ENCODE measurements at places on chromosomes 11 and 22.
A peak's percentile ranks its signal among the peaks of the same experiment; 100 is the strongest.

DNA sequence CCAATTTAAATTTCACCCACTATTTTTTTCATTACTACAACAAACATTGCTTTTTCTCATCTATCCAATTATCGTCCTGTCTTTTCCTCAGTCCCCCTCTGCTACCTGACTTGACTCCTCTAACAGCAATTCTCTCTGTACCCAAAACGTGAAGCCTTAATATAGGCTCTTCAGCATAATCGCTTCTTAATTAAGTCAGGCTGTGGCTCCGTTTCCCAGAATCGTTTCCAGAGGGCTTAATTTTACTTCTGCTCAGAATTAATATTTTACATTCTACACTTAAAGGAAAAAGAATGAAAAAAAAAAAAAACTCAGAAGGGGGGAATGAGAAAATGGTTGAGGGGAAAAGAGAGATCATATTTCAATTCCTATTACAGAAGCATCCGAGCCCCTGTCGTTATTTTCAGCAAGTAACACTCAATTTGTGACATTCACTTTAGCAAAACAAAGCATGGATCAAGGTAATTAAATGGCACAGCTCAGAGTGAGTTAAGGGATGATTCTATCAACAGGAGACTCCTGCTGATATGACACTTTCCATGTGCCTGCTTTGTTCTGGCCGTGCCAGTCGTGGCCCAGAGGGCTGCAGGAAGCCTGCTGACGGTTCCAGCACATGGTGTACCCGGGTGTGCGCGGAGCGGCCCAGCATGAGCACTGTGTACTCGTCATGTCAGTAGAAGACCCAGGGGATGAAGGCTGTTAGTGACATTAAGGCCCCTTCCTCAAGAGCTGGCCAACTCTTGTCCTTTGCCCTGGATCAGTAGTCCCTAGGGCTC is 272.5 kb downstream of the NTM start:
- DNase-seq: no peak

DNA sequence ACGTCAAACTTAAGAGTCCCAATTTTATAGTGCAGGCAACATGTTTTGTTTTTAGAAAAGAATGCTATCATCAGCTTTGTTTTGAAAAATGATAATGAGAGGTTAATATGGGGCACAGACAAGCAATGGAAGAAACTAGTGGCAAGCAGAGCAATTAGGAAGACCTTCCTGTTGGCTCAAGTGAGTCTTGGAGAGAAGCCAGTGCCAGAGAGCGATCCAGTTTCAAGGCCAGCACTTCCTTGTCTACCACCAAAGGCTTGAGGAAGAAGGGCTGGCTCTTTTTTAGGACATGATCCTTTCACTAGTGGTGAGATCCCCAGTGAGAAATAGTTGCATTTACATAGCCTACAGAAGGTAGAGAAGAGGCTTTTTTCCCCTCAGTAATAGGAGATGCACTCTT is 1340.7 kb downstream of the LRRC4C start:
- no peak for DNase-seq

DNA sequence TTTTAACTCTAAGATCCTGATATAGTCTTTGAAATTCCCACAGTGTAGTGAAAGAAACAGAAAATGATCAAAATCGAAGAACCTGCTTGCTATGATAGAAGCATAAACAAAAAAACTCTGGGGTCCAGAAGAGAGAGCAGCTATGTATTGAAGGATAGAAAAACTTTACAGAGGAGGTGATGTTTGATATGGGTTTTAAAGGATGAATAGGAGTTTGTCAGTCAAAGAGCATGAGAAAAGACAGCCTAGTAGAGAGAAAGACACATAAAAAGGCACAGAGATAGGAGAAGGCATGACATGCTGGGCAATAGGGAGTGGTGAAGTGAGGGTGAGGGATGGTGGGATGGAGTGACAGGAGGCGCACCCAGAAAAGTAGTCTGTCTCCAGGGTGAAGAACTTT is 168.0 kb downstream of the INSC start:
- DNase-seq: no peak

GRCh38 chr22:37248251-37248650 is 4.2 kb upstream of the RAC2 start:
- no peak for DNase-seq

DNA sequence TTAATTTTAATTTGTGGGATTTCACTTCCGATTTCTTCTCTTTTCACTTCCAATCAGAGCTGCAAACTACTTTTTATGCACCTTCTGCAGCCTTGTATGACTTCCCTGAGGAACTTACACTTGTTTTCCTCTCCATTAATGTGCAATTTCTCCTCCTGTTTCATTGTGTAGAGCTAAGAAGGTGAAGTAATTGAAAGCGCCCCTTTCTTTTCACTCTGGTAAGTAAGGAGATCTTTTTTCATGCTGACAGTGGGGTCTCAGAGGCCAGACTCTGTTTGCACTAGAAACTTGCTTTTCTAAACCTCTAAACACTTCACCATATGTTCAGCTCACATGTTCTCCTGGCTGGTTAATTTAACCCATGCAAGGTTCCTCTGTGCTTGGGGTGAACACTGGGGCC is 117.0 kb downstream of the FANCF start:
- no peak for DNase-seq

DNA sequence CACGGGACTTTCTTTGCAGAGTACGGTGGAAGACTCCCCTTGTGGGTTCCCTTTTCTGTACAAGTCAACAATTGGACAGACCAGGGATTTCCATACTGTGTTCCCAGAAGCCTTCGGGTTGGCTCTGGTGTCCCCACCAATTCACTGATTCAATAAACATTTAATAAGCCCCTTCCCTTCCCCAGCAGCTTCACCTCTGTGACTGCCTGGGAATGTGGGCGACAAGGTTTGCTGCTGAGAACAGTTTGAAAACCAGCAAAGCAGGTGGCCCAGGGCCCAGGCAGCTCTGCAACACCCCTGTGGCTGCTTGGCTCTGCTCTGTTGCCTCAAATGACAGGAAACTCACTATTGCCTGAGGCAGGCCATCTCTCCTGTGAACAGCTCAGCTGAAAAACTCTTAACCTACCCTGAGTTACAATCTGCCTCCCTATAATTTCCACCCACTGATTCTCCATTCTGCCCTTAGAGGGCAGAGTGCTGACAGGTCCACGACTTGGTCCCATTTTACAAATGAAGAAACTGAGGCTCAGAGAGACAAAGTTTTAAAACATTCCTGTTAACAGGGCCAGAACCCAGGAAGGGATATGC is 10.4 kb downstream of the ADORA2A start:
- DNase-seq: no peak

- DNase-seq: no peak
Measured at GRCh38 chr11:71373791-71374454, 74.3 kb downstream of the DHCR7 start.

GRCh38 chr11:43738600-43739409 is 58.3 kb downstream of the HSD17B12 start:
- DNase-seq: no peak

- no peak for DNase-seq
Measured at GRCh38 chr11:43547430-43547831, 133.1 kb upstream of the HSD17B12 start.

- DNase-seq: no peak
Measured at GRCh38 chr11:105783216-105783615, 173.3 kb downstream of the GRIA4 start.

- DNase-seq: no peak
Measured at GRCh38 chr11:65766535-65766934, 14.2 kb downstream of the AP5B1 start.

- no peak for DNase-seq
Measured at GRCh38 chr11:78010755-78011154, 12.3 kb downstream of the KCTD14 start.

DNA sequence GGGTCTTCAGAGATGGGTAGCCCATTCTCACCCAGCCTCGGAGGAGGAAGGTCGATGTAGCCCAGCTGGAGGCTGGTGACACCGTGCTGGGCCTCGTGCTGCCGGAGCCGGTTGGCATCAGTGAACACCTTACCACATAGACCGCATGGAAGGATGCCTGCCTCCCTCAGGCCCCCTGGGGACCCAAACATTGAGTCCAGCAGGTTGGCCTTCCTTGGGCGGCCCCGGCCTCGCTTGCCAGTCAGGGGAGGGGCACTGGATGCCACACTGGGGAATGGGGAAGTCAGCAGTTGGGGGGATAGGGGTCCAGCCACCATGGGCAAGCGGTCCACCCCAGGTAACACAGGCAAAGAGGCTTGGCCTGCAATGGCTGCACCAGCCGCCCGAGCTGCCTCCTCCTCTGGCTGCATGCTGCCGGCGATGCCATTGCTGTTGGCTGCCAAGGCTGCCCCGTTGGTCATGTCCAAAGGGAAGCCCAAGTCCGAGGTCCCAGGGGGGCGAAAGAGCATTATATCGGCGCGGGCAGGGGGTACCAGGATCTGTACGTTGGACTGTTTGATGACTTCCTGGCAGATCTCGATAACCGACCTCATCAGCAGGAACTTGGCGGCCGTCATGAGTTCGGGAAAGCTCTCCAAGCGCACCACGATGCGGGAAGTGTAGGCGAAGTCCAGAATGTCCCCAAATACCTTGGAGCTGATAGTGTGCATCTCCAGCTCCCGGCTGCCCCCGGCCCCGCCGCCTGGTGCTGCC is 1.4 kb downstream of the PATZ1 start:
- DNase-seq: no peak

DNA sequence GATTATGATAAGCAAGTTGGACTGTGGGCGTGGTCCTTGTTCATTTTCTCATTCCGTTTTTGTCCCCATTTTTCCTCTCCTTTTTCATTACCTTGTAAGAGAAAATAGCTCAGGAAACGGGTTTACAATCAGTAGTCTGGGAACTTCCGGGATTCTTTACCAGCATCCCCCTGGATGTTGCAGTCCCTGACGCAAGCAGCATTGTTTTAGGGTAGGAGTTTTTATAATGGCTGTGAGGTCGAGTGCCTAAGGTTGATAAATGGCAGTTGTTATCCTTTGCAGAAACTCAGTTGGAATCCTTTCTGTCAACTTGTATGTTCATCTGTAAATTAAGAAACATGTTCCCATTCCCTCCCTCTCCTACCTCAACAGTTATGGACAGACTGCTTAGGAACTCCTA is 68.3 kb downstream of the ARHGEF12 start:
- no peak for DNase-seq

DNA sequence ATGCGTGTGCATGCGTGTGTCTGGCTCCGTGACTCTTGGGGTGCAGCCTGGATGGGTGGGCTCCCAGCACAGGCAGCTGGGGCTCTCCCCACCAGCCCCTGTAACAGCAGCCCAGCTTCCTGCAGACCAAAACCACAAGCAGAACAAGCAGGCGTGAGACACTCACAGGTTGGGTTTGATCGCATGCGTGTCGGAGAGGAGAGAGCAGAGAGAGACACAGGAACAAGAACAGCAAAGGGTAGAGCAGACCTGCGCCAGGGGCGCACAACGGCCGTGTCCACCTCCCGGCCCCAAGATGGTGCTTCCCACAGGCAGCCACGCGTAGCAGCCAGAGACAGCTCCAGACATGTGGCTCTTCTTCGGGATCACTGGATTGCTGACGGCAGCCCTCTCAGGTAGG is at the start of gene CD6:
Gene CD6, plus strand, starts transcription at position 161 of the 400 bp plus-strand sequence. Its CDS starts 186 bp downstream, at position 347.
- DNase-seq: peak; percentile 42

DNA sequence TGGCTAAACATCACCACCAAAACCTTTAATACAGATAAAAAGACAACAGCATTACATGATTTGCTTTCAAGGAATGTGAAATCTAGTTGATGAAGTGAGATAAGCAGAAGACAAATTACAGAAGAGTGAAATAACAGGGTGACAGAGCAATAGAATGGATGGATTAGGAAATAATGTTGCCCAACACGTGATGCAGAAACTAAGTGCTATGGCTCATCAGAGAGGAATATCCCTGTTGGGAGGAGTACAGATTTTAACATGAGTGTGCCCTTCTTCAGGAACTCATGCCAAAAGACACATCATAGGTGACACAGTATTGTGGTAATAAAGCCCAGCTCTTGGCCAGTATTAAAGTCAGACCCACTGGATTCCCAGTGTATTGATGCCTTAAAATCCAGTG is 176.6 kb upstream of the RAG2 start:
- DNase-seq: no peak

GRCh38 chr22:19815093-19815822 is 39.4 kb downstream of the GNB1L start:
- no peak for DNase-seq

- no peak for DNase-seq
Measured at GRCh38 chr11:80320765-80321164, 879.9 kb upstream of the TENM4 start.

- peak; percentile 12 for DNase-seq
Measured at GRCh38 chr22:24803064-24803542, 2.9 kb upstream of the SGSM1 start.

DNA sequence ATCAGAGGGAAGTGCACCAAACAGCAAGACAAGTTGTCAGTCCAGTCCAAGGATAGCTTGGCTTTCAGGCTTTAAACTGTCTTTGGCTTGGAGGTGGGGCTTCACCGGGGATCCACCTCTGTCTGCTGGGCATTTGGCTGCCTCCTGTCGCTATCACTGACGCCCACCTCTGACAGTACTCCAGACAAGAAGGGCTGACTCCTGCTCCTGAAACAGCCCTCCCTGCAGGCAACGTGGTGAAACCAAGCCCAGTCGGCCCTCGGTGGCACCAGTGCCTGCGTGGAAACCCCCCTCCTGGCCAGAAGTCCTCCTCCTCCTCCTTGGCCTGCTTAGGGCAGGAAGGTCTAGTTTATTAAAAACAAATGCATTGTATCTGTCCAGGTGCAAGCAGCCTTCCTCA is 16.9 kb downstream of the DHCR7 start:
- DNase-seq: no peak

- DNase-seq: no peak
Measured at GRCh38 chr22:17607891-17608521, 20.5 kb downstream of the ATP6V1E1 start.

- DNase-seq: no peak
Measured at GRCh38 chr22:37904572-37905533, 1.2 kb upstream of the MICALL1 start.

DNA sequence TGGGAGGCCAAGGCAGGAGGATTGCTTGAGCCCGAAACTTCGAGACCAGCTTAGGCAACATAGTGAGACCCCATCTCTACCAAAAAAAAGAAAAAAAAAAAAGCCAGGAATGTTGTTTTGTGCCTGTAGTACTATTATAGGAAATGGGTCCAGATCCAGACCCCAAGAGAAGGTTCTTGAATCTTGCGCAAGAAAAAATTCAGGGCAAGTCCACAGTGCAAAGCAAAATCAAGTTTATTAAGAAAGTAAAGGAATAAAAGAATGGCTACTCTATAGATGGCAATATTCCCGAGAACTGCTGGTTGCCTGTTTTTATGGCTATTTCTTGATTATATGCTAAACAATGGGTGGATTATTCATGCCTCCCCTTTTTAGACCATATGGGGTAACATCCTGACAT is 51.2 kb upstream of the RDX start:
- DNase-seq: no peak

DNA sequence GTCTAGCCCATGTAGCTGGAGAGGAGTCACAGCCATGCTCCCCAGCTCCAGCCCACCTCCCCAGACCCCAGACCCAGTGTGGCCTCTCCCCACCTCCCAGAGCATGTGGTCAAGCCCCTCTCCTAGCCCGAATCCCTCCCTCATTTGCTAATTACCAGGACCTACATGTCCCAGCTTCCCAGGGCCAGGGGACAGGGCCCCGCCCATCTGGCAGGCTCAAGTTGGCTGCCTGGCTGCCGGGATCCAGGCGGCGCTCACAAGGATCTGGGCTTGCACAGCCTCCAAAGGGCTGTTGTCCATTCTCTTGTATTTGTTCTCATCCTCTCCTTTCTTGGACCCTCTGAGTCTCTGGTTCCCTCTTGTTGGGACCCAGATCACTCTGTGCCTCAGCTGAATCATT is 4.6 kb upstream of the MIF start:
- no peak for DNase-seq
